ENCODE measurements at places on chromosomes 2 and 18. TPM values are rescaled to one million over a fixed set of nuclear protein-coding genes. Genes with fewer than 3 reads are reported as not detected.

GRCh38 chr2:214358506-214358905, 52.3 kb upstream of the VWC2L start:
- DNase-seq, result no peak

- DNase-seq, result no peak
Observed at GRCh38 chr2:12201369-12201768, 454.9 kb downstream of the LPIN1 start.

DNA sequence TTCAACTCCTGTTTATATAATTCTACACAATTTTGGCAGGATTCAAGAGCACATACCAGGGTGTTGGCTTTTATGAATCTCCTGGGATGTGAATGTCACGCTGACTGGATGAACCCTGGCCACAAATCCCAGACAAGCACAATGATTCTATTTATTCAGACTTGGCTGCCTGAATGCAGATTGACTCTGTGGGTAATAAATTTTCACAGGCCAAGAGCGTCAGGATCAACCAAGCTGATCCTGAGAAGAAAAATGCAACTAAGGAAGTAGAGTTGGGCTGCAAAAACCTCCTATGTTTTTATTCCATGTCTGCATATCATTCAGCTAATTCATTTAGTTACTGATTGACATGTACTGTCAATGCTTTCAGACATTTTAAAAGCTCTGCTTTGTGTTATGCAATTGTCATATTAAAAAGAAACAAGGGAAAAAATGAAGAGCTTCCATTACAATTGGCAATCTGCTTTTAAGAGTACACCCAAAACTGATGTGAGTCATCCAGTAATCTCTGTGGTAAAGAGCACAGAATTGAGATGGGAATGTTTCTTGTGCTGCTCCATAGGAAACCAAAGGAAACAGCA, 173.0 kb upstream of the REV1 start:
- no peak for DNase-seq

- no peak for DNase-seq
Observed at GRCh38 chr2:234392041-234392615, 104.8 kb downstream of the ARL4C start.

GRCh38 chr2:175823002-175823706, 178.9 kb downstream of the LNPK start:
- DNase-seq, result no peak

DNA sequence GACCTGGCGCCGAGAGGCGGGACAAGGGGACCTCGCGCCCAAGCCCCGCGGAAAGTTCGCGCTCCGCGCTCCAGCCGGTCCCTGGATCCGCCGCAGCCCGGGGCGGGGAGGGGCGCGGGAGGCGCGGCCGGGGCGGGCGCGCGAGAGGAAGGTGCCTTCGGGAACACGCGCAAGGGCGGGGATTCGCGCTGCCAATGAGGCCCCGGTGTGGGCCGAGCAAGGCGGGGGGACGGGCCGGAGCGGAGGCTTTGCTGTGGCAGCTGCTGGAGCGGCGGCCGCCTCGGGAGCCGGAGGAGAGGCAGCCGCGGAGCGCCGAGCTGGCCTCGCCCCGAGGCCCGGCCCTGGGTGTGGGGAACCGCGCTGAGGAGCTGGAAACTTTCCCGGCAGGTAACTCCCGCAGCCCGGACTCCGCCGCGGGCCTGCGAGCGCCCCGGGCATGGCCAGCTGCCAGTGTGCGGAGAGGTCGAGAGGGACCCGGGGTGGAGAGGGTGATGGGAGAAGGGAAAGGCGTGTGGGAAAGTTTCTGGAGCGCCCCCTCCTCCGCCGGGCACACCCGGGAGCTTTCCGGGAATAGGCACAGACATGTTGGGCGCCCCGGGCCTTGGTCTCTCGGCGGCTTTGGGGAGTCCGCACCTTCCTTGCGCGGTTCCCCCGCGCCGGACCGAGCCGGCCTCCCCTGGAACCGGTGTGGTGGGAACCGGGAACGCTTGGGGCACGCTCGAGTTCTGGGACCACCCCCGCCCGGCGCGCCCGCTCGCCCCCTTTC, at the start of gene TANC1:
TSS of gene TANC1 (plus strand) at position 245 of the 766 bp plus-strand sequence. CDS start 97,271 bp downstream, outside the sequence.
- DNase-seq, result peak; percentile 93

DNA sequence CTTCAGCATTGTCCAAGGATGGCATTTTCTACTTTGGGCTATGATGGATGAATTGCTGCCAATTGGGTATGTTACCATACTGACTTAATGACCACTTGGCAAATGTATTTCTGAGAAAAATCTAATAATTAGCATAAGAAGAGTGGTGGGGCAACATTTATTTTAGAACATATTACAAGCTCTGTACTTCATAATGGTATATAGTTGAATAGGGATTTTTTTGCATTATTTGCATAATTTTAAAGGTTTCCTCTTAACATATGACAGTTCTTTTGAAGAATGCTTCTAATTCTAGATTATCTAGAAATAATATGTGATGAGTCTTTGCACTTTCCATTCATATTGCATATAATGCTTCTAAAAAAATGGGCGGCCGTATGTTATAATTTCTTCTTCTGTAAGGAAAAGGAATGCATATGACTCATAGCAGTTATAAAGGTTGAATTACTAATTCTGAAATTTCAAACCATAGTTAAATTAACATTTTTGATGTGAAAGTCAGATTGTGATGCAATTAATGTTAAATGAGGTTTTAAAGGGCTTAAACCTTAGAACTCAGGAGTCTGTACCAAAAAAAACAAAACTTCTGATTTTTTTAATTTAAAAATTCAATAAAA, 1652.3 kb upstream of the SLC39A10 start:
- no peak for DNase-seq

GRCh38 chr2:238915196-238915595, 67.3 kb downstream of the TWIST2 start:
- no peak for DNase-seq

DNA sequence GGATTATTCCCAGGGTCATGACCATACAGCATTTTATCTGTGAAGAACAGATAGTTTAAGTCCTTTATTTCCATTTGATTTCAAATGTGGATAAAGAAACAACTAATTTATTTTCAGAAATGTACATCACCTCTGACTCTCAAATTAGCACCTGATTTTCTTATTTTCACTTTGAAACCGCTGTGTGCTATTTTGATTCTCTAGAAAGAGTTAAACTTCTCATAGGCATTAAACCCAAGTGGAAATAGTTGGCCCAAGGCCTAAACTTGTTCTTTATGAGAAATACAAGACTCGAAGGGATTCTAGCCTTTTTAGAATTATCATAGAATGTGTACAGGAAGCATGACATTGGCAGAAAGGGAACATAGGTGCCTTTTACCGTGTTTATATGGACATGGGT, 41.5 kb upstream of the LTBP1 start:
- no peak for DNase-seq

DNA sequence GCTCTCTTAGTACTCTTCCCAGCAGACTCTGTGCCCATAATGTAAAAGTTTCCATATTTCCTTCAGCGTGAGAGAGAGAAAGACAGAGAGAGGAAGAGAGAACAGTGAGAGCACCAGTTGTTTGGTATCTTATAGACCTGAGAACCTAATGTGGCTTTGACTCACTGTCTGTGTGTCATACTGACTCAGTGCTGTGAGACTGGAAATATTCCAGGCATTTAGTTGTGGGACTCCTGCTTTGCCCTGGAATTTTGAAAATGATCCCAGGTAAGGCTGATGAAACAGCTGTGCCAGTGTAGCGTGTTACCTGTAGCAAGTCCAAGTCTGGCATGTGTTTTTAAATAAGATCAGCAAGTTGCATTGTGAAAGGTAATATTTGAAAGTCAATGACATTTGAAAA, 87.9 kb upstream of the KCNH7 start:
- DNase-seq, result no peak

DNA sequence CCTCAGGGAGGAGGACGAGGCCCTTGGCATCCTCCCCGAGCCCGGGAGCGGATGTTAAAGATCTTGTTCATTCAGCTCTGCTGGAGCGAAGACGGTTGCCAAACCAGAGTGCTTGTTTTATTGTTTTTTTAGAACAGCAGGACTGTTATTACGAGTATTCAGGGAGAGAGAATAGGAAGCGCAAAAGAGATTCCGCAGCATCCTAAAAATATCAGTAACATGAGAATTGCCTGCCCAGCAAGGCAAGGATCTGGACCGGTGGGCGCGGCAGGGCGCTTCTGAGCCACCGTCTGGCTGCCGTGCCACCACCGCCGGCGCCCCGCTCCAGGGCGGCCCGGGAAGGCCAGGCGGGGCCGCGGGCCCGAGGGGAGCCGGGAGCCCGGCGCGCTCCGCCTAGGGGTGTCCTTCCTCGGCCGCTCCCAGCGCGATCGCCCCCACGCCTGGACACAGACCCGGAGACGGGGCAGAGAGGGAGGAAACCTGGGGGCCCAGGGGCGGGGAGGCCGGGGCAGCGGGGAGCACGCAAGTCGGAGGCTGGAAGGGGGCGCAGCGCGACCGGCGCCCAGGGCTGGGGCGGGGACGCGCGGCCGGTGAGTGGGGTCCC, 843 bp downstream of the CYS1 start:
- peak; percentile 20 for DNase-seq

- peak; percentile 78 for DNase-seq
Observed at GRCh38 chr2:26770986-26771586, 7.0 kb downstream of the SLC35F6 start.

- peak; percentile 52 for DNase-seq
Observed at GRCh38 chr18:28178720-28179119, 1.8 kb upstream of the CDH2 start.

DNA sequence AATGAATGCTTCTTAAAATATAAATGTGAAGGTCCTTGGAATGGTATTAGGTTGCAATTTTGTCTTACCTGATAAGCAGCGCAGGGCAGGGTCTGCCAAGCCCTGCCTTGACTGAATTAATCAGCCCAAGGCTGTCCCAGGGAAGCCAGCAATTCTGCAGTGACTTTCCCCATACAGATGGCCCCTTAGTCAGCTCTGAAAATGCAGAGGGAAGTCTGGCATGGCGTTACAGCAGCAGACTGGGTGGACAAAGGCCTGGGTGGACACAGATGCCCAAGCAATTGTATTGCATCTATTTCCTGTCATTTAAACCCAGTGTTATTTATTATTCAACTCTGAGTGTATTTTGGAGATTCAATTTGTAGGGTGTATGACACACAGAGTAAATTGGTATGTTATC, 56.6 kb upstream of the NOL4 start:
- DNase-seq, result no peak

DNA sequence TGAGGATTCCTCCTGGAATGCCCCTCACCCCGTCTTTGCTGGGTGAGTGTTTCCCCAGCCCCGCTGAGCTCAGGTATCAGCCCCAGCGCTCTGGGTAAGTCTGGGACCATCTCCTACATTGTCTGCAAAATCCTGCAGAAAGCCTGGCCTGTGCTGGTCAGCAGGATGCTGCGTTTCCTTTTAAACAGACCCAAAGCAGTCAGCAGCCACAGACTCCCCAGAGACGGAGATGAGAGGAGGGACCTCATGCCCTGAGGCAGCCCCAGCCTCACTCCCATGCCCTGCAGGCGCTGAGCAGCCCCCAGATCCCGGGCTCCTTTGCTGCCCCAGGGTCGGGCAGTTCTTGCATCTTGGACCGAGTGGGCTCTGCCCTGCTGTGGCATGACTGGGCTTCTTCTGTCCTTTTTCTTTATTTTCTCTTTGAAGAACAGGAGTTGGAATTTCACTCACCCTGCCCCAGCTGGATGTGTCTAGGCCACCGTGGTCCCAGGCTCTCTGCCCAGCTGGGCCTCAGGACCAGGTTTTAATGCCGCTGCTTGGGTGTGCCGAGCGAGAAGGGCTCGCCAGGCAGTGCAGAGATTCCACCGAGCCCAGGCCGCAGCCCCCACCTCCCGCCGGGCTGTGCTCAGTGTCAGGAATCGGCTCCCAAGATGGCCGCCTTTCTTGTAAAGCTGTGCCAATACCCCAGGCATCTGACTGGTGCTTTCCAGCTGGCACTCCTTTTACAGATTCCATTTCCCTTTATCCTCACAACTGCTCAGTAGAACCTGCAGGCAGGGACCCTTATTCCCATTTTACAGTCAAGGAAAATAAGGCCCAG, 43.6 kb downstream of the ODC1 start:
- DNase-seq, result peak; percentile 51

The C2orf78 gene
- total RNA-seq, result not detected

The GAREM1 gene
- total RNA-seq, result 1.4 TPM

The AKAIN1 gene
- total RNA-seq, result not detected

The APOB gene
- total RNA-seq, result 0.09 TPM

The FTCDNL1 gene
- 0.23 TPM for total RNA-seq

The KANSL3 gene
- total RNA-seq, result 27.7 TPM

The MERTK gene
- 25.0 TPM for total RNA-seq

The GCG gene
- total RNA-seq, result not detected

The DSG1 gene
- not detected for total RNA-seq

The C18orf54 gene
- 9.4 TPM for total RNA-seq

Data from dermis blood vessel endothelial cell (primary cell).